Activated T-helper 1 cell treated with anti-CD3 and anti-CD28 coated beads, Interleukin-12 subunit alpha, Interleukin-12 subunit beta, Interleukin-2, Interleukin-4 antibody, amounts not matched to agents 30 ng/mL and 10 ng/mL and 1 ng/mL, durations not matched to agents 14 hours and 24 hours and 36 hours (primary cell): ENCODE measurements at places on chromosomes 3 and 15. TPM values are rescaled to one million over a fixed set of nuclear protein-coding genes. Genes with fewer than 3 reads are reported as not detected.

DNA sequence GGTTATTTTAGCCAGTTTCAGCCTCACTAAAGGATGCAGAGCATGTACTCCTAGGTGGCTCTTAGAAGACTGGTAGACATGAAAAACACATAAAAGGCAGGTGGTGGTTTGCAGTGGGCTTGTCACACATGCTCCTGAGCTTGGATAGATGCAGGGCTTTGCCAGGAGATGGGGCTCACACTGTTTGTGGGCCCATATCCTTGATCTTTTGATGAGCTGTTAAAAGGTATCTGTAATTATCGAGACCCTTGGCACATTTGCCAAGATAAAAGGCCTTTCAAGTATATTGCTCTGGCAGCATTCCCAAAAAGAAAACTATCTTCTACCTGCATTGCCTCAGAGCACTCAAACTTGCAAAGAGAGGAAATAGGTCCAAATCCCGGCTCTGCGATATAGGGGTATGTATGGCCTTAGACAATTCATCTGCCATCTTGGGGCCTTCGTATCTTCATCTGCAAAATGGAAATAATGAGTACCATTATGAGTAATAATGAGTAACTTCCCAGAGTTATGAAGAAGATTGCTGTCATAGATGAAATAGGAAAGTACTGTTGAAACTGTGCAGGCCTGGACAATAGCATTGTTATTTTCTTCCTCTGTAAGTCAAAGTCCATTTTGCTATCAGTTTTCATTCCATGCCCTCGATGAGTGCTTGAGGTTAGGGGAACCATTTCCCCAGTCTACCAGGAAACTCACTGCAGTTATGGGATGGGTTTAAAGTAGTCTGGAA lies 172.7 kb downstream of the SYNPR start:
- H3K36me3 ChIP-seq, result no peaks in the 10 kb centered on the region
- no peak overlapping the region for H3K27ac ChIP-seq
- no peaks in the 10 kb centered on the region for H3K4me1 ChIP-seq
- no peak for DNase-seq
- H3K4me3 ChIP-seq, result no peak overlapping the region

DNA sequence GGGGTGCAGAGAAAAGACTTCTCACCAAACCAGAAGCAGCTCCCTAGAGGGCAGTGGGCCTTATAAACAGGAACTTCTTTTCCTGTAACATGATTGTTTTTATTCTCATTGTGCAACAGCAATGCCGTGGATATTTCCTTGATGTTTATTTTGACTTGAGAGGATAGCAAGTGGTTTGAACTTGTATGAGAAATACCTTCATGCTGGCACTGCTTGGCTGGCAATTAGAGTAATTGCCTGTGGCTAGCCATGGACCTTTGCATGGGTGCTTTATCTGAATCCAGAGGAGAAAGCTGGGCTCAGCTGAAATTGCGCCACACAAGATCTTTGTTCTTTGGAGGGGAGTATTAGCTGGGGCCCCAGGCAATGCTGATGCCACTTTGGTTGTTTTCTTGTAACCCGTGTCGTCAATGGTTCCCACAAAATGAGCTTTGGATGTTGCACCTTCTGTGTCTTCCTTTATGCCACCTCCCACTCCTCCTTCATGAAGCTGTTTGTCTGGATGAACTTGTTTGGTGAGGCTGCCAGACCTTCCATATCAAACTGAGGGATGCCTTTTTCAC lies 37.9 kb downstream of the CMTM8 start:
- H3K4me3 ChIP-seq, result no peak overlapping the region
- no peak for DNase-seq
- H3K27me3 ChIP-seq, result no peaks in the 10 kb centered on the region
- H3K36me3 ChIP-seq, result peaks cover 2% of the 10 kb centered on the region

Gene TIPIN
- 49.2 and 56.0 TPM in 2 replicates for total RNA-seq

Gene RFC4
- total RNA-seq, result 111 and 122 TPM in 2 replicates

Gene PAQR9
- total RNA-seq, result not detected in 2 replicates

DNA sequence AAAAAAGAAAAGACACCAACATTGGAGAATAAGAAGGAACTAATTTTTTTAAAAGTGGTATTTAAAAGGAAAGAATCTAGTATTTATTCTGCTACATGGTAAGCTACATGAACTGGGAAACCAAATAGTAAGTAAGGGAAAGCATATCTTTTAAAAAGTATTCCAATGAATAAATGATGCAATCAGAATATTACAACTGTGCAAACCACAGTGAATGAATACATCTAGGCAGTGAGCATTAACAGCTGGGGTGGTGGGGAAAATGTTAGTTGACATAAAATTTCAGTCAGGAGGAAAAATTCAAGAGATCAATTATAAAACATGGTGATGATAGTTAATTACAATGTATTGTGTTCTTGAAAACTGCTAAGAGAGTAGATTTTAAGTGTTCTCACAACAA lies 16.9 kb downstream of the ICE2 start:
- H3K4me1 ChIP-seq, result peaks cover 9% of the 10 kb centered on the region
- DNase-seq, result no peak
- H3K27me3 ChIP-seq, result no peaks in the 10 kb centered on the region
- H3K4me3 ChIP-seq, result no peak overlapping the region

DNA sequence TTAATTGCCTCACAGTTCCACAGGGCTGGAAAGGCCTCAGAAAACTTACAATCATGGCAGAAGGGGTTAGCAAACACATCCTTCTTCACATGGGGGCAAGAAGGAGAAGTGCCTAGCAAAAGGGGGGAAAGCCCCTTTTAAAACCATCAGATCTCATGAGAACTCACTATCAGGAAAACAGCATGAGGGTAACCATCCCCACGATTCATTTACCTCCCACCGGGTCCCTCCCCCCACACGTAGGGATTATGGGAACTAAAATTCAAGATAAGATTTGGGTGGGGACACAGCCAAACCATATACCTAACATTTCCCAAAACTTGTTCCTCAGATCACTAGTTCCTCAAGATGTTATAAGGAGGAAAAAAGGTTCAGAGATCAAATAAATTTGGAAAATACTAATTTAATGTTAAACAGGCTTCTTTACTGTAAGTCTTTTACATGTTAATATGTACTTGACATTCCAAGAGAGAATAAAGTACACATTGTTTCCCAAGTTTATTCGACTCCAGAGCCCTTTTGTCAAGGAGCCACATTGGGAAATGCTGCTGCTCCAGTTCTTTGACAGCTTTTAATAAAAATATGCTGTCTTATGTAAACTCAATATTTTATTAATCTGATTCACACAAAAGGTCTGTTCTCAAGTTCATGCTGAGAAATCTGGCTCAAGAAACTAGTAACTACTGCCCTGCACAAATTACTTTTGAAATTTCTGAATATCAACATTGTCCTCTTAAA lies 17.8 kb downstream of the HERC1 start:
- H3K4me3 ChIP-seq, result no peak overlapping the region
- H3K27ac ChIP-seq, result no peak overlapping the region
- DNase-seq, result no peak
- peaks cover 4% of the 10 kb centered on the region for H3K36me3 ChIP-seq
- H3K4me1 ChIP-seq, result peaks cover 58% of the 10 kb centered on the region

DNA sequence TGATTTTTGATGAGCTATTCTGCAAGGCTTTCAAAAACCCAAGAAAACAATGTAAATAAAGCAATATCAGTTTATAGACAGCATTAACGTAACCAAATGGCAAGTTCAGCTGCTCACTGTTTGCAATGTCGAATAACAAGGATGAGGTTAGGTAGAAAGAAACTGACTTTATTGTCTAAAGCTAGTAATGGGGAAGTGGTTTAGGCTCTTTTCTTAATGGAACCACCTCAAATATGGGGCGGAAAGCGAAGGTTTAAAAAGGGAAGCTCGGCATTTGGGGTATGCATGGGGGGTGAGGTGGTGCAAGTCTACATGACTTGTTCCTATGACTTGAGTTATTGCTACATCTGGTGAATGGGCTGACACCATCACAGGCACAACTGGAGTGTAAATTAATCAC lies 1060.2 kb downstream of the NSUN3 start:
- H3K27me3 ChIP-seq, result no peaks in the 10 kb centered on the region
- no peaks in the 10 kb centered on the region for H3K36me3 ChIP-seq
- H3K4me3 ChIP-seq, result no peak overlapping the region
- no peak overlapping the region for H3K27ac ChIP-seq

Gene ARRDC4
- 1.3 and 1.5 TPM in 2 replicates for total RNA-seq

DNA sequence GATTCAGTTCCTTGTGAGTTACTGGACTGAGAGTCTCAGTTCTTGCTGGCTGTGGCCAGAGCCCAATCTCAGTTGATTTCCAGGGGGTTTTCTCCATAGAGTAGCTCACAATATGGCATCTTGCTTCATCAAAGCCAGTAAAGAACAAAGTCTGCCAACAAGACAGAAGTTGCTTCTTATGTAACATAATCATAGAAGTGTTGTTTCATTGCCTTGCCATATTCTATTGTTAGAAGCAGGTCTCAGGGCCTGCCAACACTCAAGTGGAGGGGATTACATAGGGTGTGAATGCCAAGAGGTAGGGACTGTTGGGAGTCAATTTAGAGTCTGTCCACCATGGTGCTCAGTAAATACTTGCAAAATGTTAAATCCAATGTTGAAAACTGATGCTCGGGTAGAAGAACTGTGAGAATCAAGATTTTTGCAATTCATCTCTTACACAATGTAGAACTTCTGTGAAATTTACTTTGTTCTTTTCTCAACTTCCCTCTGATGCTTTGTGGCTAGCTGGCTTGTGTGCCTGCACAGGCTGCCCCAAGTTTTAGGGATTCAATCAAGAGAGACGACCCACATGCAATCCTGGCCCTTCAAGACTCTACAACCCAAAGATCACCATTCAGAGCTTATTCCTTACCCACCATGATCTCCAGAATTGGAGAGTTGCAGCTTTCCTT lies 13.3 kb upstream of the PXYLP1 start:
- no peak overlapping the region for H3K4me3 ChIP-seq
- H3K27me3 ChIP-seq, result peaks cover 4% of the 10 kb centered on the region
- no peak overlapping the region for H3K27ac ChIP-seq
- H3K4me1 ChIP-seq, result no peaks in the 10 kb centered on the region
- H3K36me3 ChIP-seq, result no peaks in the 10 kb centered on the region
- no peak for DNase-seq

Gene ARHGEF26
- total RNA-seq, result 0.22 TPM in 1 of 2 replicates, not detected in the other

GRCh38 chr3:15875016-15875689 lies 77.4 kb upstream of the ANKRD28 start:
- no peak overlapping the region for H3K27ac ChIP-seq
- no peaks in the 10 kb centered on the region for H3K4me1 ChIP-seq
- no peaks in the 10 kb centered on the region for H3K27me3 ChIP-seq
- no peaks in the 10 kb centered on the region for H3K36me3 ChIP-seq
